ENCODE measurements at places on chromosomes 3 and 15.

- DNase-seq = no peak
Measured at GRCh38 chr3:136544532-136544931, 207.6 kb downstream of the STAG1 start.

- no peak for DNase-seq
Measured at GRCh38 chr3:194117104-194117845, 18.7 kb upstream of the HES1 start.

DNA sequence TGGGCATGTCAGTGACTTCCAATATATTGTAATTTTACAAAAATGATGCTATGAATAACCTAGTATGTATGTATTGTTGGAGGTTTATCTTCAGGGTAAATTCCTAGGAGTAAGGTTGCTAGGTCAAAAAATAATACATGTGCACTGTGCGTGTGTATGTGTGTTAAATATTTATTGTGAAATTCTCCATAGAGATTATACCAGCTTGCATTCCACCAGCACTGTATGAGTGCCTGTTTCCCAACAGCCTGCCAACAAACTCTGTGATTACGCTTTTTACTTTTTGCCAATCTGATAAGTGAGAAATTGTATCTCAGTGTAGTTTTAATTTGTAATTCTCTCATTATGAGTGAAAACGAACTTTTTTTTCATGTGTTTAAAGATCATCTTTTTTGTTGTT, 12.6 kb upstream of the IGF2BP2 start:
- no peak for DNase-seq

- DNase-seq = no peak
Measured at GRCh38 chr3:11534011-11534792, 109.5 kb downstream of the VGLL4 start.

GRCh38 chr3:14757153-14757700, 61.5 kb upstream of the FGD5 start:
- DNase-seq = no peak

- DNase-seq = no peak
Measured at GRCh38 chr3:189338366-189338765, 166.6 kb downstream of the TPRG1 start.

GRCh38 chr3:72384602-72385001, 463.6 kb downstream of the SHQ1 start:
- no peak for DNase-seq

DNA sequence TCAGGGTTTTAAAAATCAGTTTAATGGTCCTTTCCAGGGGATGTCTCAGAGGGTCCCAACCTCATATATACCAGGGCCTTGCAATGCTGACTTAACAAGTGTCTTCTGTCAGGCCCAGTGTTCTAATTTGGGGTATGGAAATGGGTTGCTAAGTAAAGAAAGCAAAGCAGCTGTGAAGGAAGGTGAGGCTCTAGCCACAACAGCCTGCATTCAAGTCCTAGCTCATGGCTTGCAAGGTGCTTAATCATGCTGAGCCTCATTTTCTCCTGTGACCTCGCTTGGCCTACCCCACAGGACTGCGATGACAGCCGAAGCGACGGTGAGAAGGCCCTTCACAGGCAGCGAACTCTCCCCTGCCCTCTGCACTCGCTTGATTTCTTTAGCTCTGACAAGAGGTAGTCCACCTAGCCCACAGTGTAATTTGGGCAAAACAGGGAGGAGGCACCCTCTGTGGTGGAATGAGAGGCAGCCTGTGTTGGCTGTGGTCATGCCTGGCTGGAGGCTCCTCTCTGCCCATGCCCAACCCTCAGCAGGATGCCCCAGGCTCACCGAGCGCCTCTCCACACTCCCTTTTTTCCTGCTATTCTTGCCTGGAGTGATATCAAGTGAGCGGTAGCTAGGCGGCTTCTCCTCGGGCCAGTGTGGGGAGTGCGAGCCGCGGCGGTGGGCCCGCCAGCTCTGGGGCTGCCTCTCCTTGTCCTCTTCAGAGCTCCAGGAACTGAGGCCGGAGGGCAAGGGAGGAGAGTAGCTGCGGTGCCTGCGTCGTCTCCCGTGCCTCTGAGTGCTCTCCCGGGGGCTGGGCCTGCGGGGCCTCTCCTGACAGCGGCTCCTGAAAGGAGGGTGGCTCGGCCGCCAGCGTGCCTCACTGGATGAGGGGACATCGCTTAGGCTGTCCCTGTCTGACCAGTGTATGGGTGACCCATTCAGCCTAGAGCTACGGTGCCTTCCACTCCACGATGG, 29.2 kb downstream of the ILDR1 start:
- DNase-seq = no peak

DNA sequence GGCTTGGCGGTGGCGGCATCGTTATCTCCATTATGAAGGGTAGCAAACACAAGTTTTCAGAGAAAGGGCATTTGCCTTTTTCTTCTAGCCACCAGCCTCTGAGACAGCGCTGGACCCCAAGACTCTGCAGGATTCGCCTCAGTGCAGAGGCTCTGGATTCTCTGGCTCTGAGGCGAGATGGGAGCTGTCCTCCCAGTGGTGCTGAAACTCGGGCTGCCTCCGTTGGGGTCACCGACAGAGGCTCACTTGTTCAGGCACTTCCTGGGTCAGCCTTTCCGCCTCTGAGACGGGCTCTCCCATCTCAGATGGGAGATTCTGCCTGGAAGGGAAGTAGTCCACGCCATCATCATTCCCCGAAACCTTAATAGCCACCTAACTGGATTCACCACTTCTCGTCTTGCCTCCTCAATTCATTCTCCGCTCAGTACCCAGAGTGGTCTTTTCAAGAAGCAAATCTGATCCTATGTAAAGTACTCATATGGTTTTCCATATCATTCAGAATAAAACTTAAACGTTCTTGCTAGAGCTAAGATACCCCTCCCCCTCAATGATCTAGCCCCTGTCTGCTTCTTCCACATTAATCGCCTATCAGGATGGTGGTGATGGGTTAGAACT, 76.9 kb downstream of the RHCG start:
- peak; percentile 27 for DNase-seq

DNA sequence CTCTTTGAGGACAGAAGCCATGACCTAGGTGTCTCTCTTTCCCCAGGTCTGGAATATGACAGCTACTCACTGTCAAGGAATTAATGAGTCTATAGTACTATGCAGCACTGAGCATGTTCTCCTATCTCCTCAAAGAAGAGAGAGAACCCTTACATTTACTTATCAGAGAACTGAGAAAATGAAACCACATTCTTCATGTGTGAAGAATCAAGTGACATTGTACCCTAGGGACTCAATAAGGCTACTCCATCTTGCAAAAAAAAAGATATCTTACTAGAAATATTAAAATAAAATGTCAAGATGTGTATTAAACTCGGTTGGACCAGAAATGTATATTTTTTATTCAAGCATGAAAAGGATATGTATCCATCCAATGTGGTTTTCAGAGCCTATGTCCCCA, 133.2 kb upstream of the COL8A1 start:
- DNase-seq = no peak

- DNase-seq = no peak
Measured at GRCh38 chr3:159650726-159651125, 337.9 kb upstream of the IL12A start.

DNA sequence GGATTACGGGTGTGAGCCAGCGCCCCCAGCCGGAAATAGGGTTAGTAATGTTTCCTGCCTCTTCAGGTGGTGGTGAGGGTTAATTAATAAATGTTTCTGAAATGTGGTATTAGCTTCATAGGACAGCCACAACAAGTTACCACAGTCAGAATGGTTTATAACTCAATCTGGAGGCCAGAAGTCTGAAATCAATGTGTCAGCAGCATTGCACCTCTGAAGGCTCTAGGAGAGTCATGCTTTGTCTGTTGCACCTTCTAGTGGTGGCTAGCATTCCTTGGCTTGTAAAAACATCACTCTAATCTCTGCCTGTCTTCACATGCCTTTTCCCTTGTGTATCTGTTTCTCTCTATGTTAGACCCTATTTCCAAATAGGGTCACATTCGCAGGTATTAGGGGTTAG, 7.8 kb upstream of the RPSA start:
- DNase-seq = no peak
